ENCODE measurements at places on chromosomes 12 and 14.

GRCh38 chr14:101217616-101218371, 314.3 kb upstream of the RTL1 start:
- DNase-seq, result peak; percentile 19

- no peak for DNase-seq
Observed at GRCh38 chr12:3989218-3989550, 116.0 kb upstream of the PARP11 start.

DNA sequence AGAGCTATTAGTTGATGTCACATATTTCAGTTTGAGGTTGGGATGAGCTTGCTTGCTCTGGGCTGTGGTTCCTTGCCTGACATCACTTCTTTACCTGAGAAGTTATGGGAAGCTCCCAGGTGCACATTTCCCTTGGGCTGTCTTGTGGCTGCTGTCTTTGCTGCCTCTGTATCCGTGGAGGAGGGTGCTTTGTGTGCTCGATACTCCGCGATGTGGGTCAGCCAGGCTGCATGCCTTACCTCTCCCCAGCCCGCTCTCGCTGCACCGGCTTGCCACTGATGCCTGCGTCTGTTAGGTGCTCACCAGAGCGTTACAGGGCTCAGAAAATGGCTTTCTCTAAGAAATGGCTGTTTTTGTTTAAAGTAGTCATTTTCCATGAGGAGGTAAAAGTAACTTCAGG, 19.6 kb downstream of the PELI2 start:
- no peak for DNase-seq

DNA sequence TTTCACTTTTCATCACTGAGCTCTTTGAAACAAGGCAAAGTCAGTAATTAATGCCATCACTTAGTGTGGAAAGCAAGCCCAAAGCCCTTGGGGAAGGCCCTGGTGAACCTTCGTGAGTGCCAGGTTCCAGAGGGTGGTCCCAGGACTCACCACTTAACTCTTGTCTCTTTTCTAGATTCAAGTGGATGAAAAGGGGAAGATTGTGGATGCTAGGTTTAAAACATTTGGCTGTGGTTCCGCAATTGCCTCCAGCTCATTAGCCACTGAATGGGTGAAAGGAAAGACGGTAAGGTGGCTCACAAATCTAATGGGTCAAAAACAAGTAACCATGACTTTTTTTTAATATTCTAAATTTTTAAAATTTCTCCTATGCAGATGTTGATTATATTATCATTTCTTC, 2.8 kb downstream of the ISCU start:
- DNase-seq, result no peak

DNA sequence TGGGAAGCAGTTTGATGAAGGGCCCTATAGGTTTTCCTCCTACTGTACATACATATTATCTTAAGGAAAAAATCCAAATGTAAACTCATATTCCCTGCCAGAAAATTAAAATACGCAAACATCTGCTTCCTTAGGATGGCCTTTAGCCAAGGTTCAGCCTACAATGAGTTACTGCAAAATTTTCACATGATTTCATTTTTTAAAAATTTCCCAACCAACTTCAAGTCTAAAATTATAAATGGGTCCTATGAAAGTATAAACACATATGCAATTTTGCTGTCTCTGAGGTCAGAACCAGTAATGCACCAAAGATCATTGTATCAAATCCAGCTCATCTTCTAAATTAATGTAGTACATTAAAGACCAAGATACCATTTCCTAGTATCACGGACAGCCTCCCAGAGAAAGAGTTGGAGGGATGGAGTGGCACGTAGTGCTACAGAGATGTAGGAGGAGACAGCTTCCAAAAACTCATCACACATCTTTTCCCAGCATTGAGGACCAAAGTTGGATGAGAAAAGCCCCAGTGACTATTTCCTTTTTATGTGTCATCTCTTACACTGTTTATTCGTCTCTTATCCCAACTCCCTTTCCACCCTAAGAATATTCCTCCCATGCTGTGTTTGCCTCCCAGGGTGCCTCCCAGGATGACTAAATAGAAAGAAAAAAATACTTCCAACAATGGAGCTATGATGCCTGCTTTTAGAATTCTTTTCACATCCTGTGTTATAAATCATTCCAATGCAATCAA, 92.3 kb upstream of the SLCO1C1 start:
- DNase-seq, result no peak

DNA sequence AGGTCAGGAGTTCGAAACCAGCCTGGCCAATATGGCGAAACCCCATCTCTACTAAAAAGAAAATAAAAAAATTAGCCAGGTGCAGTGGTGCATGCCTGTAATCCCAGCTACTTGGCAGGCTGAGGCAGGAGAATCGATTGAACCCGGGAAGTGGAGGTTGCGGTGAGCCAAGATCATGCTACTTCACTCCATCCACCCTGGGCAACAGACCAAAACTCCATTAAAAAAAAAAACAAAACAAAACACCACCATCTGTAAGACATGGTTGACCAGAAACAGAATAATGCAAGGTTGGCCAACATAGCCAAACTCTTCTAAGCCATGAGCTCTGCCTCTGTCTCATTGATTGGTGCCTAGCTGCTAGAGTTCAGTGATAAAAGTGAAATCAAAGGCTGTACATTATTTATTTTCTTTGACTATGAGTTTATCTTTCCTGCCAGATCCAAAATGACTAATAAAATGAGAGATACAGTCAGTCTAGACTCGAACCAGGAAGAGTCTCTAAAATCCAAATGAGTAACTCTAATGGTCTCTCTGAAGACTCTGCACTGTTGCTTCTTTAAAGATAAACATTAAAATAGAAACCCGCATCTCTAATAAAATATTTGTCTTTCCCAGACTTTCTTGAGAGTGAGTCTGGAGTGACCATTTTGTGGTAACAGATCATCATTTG, 404.7 kb downstream of the DAD1 start:
- DNase-seq, result no peak

GRCh38 chr12:84805474-84805858, 107.1 kb downstream of the SLC6A15 start:
- no peak for DNase-seq

DNA sequence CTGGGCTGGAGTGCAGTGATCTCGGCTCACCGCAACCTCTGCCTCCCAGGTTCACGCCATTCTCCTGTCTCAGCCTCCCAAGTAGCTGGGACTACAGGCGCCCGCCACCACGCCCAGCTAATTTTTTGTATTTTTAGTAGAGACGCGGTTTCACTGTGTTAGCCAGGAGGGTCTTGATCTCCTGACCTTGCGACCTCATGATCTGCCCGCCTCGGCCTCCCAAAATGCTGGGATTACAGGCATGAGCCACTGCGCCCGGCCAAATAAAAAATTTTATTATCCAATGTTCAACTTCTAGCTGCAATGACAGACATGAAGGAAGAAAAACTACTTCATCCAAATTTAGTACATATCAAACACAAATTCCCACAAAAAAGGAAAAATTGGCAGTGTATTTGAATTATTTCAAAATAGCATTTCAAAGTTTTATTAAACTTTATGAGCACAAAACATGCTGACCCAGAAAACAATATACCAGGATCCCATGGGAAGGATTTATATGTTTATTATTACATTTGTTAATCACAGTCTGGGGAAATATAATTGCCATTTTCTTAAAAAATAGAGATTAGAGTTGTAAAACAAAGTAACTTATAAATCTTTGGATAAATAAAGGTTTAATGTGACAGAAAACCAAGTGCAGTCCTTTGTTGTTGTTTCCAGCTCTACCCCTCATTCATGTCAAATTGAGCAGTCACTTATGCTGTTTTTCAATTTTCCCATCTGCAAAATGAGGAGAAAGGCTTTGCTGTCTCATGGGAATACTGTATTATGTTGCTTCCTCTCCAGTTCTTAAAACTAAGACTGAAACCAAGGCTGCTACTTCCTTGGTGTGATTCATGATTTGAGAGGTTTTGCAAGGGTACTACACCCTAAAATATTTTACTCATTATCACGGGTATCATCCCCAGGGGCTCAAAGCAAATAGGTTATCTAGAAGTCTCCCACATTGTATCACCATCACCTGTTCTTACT, 155.2 kb upstream of the AVPR1A start:
- no peak for DNase-seq

DNA sequence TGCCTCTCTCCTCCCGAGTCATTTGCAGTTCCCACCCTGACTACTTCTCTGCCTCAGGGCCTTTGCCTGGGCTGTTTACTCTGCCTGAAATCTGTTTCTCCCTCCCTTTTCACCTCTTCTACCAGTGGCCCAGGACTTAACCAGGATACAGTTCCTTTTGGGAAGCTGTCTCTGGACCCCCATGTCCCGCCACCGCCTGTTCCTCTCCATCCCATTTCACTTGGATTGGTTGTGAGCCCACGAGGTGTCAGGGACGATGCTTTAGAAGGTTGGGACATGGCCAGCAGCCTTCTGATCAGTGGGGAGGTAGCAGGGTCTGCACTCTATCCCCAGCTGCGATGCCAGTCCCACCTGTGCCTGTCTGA, 51.8 kb downstream of the FAM222A start:
- no peak for DNase-seq

- DNase-seq, result no peak
Observed at GRCh38 chr14:50002926-50003212, 110.0 kb downstream of the ARF6 start.

DNA sequence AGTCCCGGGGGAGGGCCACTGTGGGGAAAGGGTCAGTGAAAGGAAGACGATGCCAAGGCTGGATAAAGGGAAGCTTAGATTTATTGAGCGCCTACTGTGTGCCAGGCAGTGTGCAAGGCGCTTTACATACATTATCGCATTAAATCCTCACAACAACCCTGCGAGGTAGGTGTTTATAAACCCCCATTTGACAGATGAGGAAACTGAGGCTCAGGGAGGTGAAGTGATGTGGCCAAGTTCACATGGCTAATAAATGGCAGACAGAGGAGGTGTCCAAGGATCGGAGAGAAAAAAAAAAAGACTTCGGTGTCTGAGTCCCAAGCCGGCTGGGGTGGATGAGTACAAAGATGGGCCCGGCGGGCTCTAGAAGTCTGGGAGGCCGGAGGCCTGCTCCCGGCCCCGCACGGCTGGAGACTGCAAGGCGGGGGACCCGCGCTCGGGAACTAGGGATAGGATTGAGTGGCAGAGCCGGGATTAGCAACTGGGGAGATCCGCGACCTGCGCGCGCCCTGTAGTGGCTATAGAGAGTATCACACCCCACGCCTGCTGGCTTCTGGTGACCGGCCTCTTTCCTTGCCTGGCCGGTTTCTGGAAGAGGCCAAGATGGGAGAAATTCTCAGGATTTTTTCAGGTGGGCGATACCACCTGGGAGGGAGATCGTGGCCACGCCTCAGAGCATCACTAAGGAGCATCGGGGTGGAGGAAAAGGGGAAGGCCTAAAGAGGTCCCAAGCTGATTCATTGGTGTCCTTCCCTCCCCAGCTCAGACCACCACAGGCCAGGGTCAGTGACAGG, 3.9 kb downstream of the DDN start:
- DNase-seq, result peak; percentile 98

DNA sequence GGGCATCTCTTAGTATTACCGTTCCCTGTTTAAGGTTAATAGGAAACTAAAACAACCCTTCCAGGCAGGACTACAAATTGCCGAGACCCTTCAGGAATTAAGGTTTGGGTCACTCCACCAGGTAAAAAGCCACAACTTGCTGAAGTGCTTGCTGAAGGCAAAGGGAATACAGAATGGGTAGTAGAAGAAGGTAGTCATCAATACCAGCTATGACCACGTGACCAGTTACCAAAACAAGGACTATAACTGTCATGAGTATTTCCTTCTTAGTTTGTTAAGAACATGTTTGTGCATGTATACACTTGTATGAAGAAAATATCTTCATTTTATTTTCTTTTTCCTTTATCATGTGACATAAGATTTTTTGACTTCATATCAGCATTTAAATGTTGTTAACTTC, 578.7 kb upstream of the FBXO33 start:
- DNase-seq, result no peak

DNA sequence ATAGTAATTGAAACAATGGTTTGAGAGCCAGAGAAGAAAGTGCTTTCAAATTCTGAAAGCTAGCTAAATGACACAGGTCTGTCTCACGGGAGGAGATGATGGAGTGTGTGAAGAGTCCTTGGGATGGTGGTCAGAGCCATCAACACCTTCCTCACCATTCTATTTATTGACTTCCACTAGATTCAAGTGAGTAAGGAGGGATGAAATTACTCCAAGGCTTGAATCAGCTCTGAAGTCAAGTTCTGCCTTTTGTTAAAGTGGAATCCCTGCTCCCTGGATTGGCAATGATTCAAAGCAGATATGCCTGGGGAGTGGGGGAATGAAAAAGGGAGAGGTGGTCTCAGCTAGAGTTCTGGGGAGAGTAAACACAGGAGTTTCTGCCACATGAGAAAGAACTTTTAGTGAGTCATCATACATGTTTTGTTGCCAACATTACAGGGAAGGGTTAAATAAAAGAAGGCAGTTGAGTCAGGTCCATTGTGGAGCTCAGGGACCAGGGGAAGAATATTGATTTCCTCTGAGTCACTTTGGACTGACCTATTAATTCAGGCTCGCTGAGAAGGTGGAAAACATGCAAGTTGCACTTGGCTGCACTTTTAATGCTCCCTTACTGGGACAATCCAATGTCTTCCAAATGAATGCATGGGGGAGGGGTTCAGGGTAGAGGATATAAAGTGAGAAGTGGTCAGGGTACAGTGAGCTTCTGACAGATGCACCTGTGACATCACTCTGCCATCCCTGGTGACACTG, 142.7 kb downstream of the TBX5 start:
- no peak for DNase-seq

DNA sequence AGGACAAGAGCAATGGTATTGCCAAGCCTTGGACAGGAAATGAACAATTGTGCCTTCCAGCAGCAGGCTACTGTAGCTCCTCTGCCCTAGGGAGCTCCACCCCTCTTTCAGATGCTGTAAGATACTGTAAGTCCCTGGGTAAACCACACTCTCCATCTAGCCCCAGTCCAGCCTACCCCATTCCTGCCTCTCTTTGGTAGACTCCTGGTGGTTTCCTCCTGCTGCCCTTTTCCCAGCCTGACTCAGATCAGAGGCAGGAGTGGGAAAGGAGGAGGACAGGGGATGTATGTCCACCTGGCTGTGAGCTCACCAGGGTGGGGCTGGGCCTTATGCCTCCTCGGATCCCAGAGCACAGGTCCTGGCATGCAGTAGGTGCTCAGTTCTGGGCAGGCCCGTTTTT, 174.6 kb downstream of the ESRRB start:
- peak; percentile 83 for DNase-seq
